ENCODE measurements at places on chromosomes 5 and 9. TPM values are rescaled to one million over a fixed set of nuclear protein-coding genes. Genes with fewer than 3 reads are reported as not detected.

The FCN2 gene
- not detected for total RNA-seq

The TMEM245 gene
- total RNA-seq, result 17.1 TPM

The SPARC gene
- not detected for total RNA-seq

The LRRC19 gene
- not detected for total RNA-seq

The TTC39B gene
- total RNA-seq, result 3.7 TPM

The ESM1 gene
- not detected for total RNA-seq

The RLN1 gene
- not detected for total RNA-seq
